ENCODE measurements at places on chromosomes 13 and 19. TPM values are rescaled to one million over a fixed set of nuclear protein-coding genes. Genes with fewer than 3 reads are reported as not detected.

DNA sequence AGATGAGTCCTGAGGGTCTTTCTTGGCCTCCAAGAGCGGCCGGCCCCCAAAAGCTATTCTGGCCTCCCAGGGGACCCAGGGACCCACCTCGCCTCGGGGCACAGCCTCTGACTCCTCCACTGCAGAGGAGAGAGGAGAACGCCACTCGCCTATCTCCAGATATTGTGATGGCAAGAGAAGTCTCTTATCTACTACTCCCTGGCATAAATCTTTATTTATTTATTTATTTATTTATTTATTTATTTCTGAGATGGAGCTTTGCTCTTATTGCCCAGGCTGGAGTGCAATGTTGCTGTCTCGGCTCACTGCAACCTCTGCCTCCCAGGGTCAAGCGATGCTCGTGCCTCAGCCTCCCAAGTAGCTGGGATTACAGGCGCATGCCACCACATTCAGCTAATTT lies 11.0 kb downstream of the SLC7A9 start:
- no peak overlapping the region for H3K4me3 ChIP-seq
- no peaks in the 10 kb centered on the region for H3K4me1 ChIP-seq
- H3K27me3 ChIP-seq, result no peaks in the 10 kb centered on the region
- H3K36me3 ChIP-seq, result no peaks in the 10 kb centered on the region
- DNase-seq, result no peak

- H3K27me3 ChIP-seq, result no peaks in the 10 kb centered on the region
- no peak within 1 kb of the TSS for H3K4me3 ChIP-seq
- no peaks in the 10 kb centered on the region for H3K36me3 ChIP-seq
- no peaks in the 10 kb centered on the region for H3K4me1 ChIP-seq
- no peak for DNase-seq
These were observed at the start of gene KLK7 for GRCh38 chr19:50983625-50984292. KLK7 (minus strand) TSS chr19:50983917; CDS start chr19:50982399, 1,518 bp downstream.

GRCh38 chr13:77213644-77214043 lies 113.2 kb downstream of the MYCBP2 start:
- peaks cover 6% of the 10 kb centered on the region for H3K36me3 ChIP-seq
- no peak overlapping the region for H3K4me3 ChIP-seq
- no peak for DNase-seq
- no peaks in the 10 kb centered on the region for H3K27me3 ChIP-seq
- no peak overlapping the region for H3K27ac ChIP-seq

The ERICH4 gene
- not detected for total RNA-seq

GRCh38 chr19:55085923-55086715 lies 10.4 kb downstream of the EPS8L1 start:
- H3K36me3 ChIP-seq, result no peaks in the 10 kb centered on the region
- H3K27ac ChIP-seq, result no peak overlapping the region
- no peaks in the 10 kb centered on the region for H3K27me3 ChIP-seq
- no peak for DNase-seq
- no peak overlapping the region for H3K4me3 ChIP-seq

DNA sequence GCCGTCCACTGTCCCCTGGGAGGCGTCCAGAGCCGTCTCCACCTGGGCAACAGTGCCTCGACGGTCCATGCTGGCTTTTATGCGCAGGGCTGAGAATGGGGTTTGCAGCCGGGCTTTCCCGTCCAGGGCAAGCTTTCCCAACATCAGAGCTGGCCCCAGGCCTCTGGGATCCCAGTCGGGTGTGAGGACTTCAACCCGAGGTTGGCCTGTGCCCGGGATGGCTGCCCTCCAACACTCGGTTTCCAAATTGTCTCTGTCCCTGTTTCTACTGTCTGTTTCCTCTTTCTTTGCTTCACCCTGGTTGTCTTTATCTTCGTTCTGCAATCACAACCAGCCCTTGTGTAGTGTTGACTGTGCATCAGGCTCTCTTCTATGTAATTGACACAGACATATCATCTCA lies at the start of gene IFNL4:
IFNL4 (minus strand) TSS at position 51 of the 400 bp plus-strand sequence.
- no peak within 1 kb of the TSS for H3K27ac ChIP-seq
- DNase-seq, result no peak
- H3K36me3 ChIP-seq, result no peaks in the 10 kb centered on the region
- no peaks in the 10 kb centered on the region for H3K4me1 ChIP-seq
- no peak within 1 kb of the TSS for H3K4me3 ChIP-seq
- no peaks in the 10 kb centered on the region for H3K27me3 ChIP-seq

DNA sequence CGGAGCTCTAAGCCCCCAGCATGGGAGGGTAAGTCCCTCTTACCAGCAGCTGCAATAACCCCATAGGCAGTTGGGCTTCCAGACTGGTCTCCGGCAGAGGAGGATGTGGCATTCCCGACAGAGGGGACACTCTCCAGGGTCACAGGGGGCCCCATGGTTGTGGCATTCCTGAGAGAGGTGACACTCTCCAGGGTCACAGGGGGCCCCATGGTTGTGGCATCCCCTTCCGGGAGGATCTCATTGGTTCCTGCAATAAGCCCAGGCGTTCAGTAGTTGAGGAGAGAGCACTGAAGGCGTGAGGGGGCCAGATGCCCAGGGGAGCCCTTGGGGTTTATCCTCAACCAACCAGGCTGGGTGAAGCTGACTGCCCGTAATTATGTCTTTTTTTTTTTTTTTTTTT lies 5.4 kb downstream of the CD320 start:
- no peak overlapping the region for H3K27ac ChIP-seq
- H3K4me1 ChIP-seq, result no peaks in the 10 kb centered on the region
- H3K27me3 ChIP-seq, result no peaks in the 10 kb centered on the region

- no peaks in the 10 kb centered on the region for H3K36me3 ChIP-seq
- no peak overlapping the region for H3K4me3 ChIP-seq
- no peaks in the 10 kb centered on the region for H3K4me1 ChIP-seq
- DNase-seq, result no peak
- no peak overlapping the region for H3K27ac ChIP-seq
These were observed 141.7 kb downstream of the EFNB2 start for GRCh38 chr13:106393776-106394175.

DNA sequence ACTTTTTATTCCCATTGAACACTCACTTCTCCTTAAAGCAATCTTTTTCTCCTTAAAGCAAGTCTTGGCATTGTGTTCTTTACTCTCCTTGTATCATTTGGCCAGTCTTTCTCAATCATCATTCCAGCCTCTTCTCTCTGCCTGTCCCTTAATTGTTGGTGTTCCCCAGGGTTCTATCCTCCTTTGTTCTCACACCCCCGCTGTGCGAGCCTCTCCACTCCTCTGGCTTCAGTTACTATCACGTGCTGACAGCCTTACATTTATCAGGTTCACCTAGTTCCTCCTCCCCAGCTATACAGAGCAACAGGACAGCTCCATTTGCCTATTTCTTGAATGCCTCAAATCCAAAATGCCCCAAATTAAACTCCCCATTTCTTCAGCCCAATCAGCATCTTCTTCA lies 24.6 kb downstream of the CYSLTR2 start:
- H3K27me3 ChIP-seq, result no peaks in the 10 kb centered on the region
- no peaks in the 10 kb centered on the region for H3K4me1 ChIP-seq
- H3K36me3 ChIP-seq, result no peaks in the 10 kb centered on the region
- no peak overlapping the region for H3K4me3 ChIP-seq

DNA sequence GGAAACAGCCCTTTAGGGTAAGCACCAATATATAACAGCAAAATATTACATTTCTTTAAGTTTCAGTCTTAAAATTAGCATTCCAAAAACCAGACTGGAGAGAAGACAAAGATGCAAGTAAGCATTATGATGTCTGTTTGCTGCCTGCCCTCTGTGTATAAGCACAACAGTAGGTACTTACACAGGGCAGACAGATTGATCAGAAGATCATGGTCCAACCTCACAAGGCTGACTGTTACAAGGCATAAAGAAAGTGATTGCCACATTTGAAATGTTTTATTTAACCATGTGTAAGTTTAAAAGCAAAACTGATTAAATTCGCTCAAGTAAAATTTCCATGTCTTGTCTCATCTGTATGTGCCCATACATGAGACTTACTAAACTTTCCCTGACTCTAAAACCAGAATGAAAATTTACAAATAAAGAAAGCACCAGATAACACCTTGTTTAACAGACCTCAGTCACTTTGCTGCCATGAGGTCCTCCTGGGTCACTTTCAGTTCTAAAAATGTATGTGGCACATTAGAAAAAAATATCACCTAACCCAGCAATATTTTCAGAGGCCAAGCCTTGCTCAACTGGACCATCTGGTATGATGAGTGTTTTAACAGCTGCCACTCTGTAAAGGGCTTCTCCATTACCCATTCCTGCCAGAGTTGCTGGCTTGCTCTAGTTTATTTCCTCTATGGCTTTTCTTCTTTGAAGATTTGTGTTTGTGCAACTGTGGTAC lies 297.0 kb downstream of the RBM26 start:
- no peaks in the 10 kb centered on the region for H3K27me3 ChIP-seq
- no peaks in the 10 kb centered on the region for H3K36me3 ChIP-seq
- no peaks in the 10 kb centered on the region for H3K4me1 ChIP-seq
- no peak overlapping the region for H3K27ac ChIP-seq
- no peak overlapping the region for H3K4me3 ChIP-seq
- DNase-seq, result no peak

DNA sequence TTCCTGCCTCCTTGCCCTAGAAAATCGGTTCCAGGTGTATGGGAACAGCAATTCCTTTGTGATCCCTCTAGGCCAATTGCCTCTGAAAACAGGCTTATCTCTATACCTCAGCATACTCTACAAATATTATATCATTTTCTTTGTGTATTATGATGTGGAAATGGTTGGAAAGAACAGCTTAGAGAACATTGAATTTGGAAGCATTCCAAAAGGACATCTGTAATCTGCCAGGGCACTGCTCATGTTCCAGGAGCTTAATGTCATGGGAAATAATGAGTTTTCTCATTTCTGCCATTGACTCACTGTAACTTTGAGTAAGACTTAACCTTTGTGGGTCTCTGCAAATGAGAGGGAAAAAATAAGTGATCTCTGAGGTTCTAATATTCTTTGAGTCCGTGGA lies 147.3 kb downstream of the UFM1 start:
- no peaks in the 10 kb centered on the region for H3K4me1 ChIP-seq
- no peak overlapping the region for H3K27ac ChIP-seq
- no peak overlapping the region for H3K4me3 ChIP-seq
- no peaks in the 10 kb centered on the region for H3K36me3 ChIP-seq
- no peaks in the 10 kb centered on the region for H3K27me3 ChIP-seq

The KLK3 gene
- not detected for total RNA-seq

The FLT1 gene
- total RNA-seq, result 62.8 TPM

The ANGPTL8 gene
- not detected for total RNA-seq

The EXOC3L2 gene
- 13.9 TPM for total RNA-seq

DNA sequence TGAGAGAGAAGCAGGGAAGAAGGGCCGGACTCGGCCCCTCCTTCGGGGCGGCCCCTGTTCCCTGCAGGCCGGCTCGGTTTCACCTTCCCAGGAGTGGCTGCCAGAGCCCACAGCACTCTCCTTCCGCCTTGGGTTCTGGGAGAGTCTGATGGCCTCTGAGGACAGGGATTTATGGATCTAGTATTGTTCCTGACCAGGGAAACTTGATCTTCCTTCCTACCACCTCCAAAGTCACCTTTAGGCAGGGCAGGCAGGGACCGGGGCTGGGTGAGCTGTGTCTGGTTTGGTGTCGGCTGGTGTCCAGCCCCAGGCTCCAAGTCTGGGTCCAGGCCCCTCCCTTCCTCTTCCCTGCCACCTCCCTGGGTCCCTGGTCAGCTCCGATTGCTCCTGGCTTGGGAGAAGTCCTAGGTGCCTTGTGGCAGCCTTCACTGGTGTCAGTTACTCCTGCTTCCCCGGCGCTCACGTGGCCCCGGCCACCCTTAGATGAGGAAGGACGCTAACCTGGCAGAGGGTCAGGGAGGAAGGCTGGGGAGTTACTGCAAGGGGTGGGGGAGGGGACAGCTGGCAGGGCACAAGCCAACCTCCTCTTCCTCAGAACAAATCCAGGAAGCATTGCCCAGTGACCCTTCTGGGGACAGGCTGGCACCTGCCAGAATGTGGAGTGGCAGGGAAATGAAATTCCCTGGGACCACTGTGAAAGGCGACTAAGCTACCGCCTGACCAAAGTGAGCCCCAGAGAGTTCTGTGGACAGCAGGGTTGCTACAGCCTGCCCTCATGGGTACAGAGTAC lies 18.8 kb downstream of the RFX1 start:
- no peaks in the 10 kb centered on the region for H3K36me3 ChIP-seq
- no peak overlapping the region for H3K27ac ChIP-seq
- H3K4me1 ChIP-seq, result no peaks in the 10 kb centered on the region
- DNase-seq, result peak; percentile 81

The BCL3 gene
- total RNA-seq, result 102 TPM

GRCh38 chr13:47665043-47665442 lies 336.0 kb downstream of the SUCLA2 start:
- H3K4me3 ChIP-seq, result no peak overlapping the region
- H3K27me3 ChIP-seq, result no peaks in the 10 kb centered on the region
- no peaks in the 10 kb centered on the region for H3K4me1 ChIP-seq
- no peaks in the 10 kb centered on the region for H3K36me3 ChIP-seq
- no peak for DNase-seq

DNA sequence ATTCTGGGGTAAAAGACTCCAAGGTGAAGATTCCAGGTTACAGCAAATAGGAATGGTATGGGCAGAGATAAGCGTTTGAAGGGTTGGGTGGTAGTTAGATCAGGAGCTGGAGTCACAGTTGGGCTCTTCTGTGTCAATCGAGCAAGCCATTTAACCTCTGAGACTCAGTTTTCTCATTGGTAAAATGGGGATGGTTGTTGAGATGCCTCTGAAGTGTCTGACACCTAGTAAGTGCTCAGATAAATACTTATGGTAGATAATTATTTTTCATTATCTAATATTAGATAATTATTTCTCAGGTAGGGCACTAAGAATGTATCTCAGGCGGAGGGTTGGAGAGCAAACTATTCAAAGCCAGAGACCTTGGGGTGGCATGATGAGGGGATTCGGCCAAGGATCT lies 7.8 kb downstream of the LTBP4 start:
- no peaks in the 10 kb centered on the region for H3K27me3 ChIP-seq
- H3K4me1 ChIP-seq, result no peaks in the 10 kb centered on the region
- no peak overlapping the region for H3K4me3 ChIP-seq
- no peaks in the 10 kb centered on the region for H3K36me3 ChIP-seq
- H3K27ac ChIP-seq, result no peak overlapping the region

Data from aorta (tissue), 5 donors.